ENCODE measurements at places on chromosomes 3 and 15. TPM values are rescaled to one million over a fixed set of nuclear protein-coding genes. Genes with fewer than 3 reads are reported as not detected.

GRCh38 chr15:67178569-67179210 is 75.8 kb downstream of the AAGAB start:
- peak; percentile 24 for DNase-seq

DNA sequence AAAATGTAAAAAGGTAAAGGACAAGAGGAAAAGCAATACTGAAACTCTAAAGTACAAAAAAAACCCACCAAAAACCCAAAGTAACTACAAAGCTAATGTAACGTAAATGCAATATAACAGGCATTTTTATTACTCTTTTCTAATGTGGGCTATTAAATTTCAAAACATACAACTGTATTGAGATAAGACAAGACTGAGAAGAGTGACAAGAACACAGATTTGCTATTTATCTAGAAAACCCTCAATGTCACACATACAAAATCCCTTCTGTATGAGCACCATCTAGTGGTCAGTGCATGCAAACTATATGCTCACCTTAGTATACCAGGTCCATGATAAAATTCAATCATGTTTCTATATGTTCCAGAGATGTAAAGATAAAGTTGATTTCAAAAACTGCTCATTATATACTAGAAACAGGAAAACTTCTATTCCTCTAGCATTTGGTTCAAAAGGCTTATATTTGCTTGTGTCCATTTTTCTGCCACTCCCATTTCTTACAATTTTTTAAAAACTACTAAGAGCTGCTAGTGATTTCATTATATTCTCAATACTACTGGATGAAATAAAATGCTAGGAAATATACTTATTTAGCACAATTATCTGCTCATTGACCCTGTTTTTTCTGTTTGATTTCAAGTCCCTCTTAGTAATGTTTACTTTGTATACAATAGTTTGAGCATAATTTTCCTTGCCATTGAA is 111.4 kb downstream of the DLG1 start:
- no peak for DNase-seq

DNA sequence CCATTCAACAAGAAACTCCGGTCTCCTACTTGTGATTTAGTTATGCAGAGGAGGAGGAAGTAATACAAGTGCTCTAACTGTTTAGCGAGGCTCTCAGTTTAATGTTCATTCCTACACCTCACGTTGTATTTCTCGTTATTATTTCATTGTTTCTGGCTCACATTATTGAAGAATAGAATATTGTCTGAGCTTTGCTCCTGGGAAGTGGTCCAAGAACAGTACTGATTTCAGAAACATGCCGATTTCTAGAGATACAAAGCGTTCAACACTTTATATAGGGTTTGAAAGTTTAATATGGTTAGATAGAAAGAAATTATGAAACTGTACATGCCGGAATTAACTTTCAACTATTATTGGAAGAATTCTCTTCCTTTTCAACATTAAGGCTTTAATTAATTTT is 1145.5 kb downstream of the TBL1XR1 start:
- DNase-seq, result no peak

GRCh38 chr3:14455571-14456317 is 53.3 kb downstream of the SLC6A6 start:
- peak; percentile 71 for DNase-seq

GREM1 gene
- total RNA-seq, result not detected

- DNase-seq, result no peak
These were observed 10.1 kb downstream of the SCN10A start for GRCh38 chr3:38805765-38806386.

- no peak for DNase-seq
These were observed 25.8 kb downstream of the VEPH1 start for GRCh38 chr3:157477441-157477840.

DNA sequence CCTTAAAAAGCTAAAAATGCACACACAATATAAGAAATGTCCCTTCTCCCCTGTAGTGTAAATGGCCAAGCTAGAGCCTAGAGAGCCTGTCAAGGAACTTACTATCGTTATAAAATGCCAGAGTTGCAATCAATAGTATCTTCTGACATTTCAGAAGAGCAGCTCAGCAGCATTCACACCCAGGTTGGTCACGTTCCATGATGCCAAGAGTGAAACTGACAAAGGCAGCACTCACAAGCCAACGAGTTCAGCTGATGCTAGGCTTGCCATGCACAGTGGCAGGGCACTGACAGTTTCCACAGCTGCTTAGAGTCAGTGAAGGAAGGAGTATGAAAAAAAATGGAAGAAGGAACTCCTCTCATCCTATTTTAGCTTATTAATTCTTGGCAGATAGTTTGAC is 331.4 kb upstream of the CCDC54 start:
- no peak for DNase-seq

DNA sequence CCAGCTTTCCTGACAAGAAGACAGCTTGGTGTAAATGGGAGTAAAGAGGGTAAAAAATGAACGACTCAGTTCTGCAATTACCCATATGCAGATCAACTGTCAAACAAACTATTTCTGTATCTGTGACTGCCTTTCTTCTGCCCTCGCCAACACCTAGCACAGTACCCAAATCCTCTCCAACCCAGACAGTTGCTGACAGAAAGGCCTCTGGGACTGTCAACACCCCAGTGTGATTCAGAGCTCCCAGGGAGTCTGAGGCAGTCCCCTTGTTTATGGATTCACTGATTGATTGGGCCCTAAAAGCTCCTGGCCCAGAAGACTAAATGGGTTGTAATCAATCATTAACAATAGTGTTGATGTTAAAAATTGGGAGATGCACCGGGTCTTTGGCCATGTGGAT is 20.2 kb downstream of the IL17RD start:
- DNase-seq, result no peak

DNA sequence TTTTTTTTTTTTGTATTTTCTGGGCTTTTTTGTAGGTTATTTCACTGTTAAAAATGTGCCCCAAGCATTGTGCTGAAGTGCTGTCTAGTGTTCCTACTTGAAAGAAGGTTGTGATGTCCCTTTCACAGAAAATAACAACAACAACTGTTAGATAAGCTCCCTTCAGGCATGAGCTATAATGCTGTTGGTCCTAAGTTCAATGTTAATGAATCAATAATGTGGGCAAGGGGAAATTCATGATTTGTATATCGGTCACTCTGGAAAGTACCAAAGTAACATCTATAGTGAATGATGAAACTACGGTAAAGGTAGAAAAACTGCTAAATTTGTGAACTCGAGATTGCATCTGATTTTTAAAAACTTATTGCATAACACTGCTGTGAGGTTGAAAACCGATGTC is 539.4 kb downstream of the CADM2 start:
- DNase-seq, result no peak

SLC28A1 gene
- 0.10 TPM for total RNA-seq

GRCh38 chr15:33293713-33294334 is 16.9 kb upstream of the RYR3 start:
- no peak for DNase-seq

- no peak for DNase-seq
These were observed 19.2 kb downstream of the CHSY1 start for GRCh38 chr15:101232677-101233076.

THBS1 gene
- 307 TPM for total RNA-seq

DNA sequence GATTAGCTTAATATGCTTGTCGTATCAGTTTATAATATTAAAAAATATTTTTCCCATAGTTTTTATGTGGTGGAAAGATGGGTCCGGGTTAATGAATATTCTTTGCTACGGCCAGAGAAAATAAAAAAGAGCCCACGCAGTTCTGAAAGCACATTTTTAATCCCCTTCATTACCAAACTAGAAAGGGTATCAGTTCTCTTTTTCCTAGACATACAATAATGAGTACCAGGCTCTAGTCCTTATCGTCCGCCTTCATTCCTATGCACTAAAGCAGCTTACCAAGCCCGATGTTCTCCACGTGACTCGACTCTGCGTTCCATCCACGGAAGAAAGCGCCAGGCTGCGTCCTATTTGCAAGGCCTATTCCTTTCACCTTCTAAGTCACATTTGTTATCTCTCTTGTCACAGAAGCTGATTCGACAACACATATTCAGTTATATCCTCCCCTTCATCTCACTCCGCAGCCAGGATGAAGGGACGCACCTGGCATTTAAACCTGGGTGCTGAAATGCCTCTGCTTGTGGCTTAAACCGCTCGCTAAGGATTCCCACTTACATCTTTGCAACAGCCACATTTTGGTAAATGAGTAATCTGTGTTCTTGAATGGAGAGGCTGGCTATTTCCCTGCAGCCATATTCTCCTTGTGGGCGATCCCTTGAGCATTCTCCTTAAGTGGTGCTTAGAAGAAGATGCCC is 257.0 kb downstream of the CD47 start:
- DNase-seq, result no peak

RPL22L1 gene
- 41.7 TPM for total RNA-seq

GRCh38 chr15:58081456-58081855 is 15.9 kb upstream of the ALDH1A2 start:
- DNase-seq, result no peak

- peak; percentile 65 for DNase-seq
These were observed 340 bp downstream of the TMEM44 start for GRCh38 chr3:194632809-194633348.

DNA sequence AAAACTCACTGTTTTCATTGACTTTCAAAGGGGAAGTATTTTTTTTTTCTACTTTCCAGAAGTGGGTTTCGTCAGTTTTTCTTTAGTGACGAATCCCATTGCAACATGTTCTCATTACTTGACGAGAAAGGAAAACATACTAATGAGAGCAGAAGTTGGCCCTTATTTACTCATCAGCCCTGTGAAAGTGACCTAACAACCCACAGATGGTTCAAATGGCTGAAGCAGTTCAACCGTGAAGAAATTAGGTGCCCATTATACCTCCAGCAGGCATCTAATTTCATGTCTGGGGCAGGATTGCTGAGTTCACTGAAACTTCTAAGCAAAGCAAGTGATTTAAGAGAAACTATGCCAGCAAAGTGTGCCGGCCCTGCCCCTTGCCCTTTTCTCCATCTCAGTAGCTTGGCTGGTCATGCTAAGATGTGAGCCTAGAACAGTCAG is 9.0 kb downstream of the AQP9 start:
- DNase-seq, result no peak

DNA sequence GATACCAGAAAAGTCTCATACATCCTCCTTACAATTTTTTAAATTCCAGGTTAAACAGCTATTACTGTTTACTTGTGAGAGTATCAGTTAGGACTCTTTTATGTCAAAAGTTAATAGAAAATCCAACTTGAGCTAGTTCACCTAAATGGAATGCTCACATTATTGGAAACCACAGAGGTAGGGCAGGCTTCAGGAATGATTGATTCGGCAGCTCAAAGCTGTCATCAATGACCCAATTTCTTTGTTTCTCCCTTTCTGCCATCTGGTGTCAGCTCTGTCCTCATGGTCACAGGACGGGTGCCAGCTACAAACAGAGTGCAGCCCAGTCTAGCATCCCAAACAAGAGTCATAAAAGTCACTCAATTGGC is 32.2 kb downstream of the CFAP20DC start:
- no peak for DNase-seq

EPHA3 gene
- total RNA-seq, result 3.3 TPM

P2RY13 gene
- total RNA-seq, result 0.66 TPM

GRCh38 chr3:179526989-179527391 is 35.7 kb upstream of the ACTL6A start:
- no peak for DNase-seq

DNA sequence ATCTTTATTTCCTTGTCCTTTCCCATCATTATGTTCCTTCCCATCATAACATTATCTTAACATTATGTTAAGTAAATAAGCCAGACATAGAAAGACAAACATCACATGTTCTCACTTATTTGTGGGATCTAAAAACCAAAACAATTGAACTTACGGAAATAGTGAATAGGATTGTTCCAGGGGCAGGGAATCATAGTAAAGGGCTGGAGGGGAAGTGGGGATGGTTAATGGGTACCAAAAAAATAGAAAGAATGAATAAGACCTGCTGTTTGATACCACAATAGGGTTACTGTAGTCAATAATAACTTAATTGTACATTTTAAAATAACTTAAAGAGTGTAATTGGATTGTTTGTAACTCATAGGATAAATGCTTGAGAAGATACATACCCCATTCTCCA is 36.7 kb upstream of the MBNL1 start:
- DNase-seq, result no peak

DNA sequence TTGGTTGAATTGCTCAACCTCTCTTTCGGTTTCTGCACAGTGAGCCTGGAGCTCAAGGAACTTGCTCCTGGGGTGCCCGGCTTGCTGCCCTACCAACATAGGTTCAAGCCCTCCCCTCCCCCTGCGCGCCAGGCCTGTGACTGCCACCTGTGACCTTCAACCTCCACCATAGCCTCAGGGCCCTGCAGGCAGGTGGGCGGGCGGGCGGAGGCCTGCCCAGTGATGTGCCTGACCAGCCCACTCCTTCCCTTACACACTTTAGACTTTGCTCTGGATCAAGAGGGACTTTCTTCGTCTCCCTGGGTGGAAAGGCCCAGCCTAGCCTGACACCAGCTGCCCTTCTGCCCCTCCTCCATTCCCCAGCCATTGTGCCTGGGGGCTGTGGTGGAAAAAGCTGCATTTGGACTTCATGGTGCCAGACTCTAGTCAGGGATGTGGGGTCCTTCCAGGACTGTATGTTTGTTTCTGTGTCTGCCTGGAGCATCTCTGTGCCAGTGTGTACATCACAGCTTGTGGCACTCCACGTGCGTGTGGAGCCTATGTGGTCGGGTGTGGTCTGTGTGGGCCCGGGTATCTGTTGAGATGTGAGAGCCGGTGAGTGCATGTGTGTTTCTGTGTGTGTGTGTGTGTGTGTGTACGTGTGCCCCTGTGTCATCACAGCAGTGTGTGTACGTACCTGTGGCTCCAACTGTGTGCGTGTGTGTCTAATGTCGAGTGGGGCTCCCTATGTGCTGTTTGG is 9.5 kb downstream of the PRKCD start:
- DNase-seq, result no peak

- no peak for DNase-seq
These were observed 644.1 kb upstream of the ARRDC4 start for GRCh38 chr15:97316362-97316761.

GRCh38 chr3:28994161-28994905 is 286.5 kb upstream of the RBMS3 start:
- no peak for DNase-seq

DPPA2 gene
- total RNA-seq, result not detected

DNA sequence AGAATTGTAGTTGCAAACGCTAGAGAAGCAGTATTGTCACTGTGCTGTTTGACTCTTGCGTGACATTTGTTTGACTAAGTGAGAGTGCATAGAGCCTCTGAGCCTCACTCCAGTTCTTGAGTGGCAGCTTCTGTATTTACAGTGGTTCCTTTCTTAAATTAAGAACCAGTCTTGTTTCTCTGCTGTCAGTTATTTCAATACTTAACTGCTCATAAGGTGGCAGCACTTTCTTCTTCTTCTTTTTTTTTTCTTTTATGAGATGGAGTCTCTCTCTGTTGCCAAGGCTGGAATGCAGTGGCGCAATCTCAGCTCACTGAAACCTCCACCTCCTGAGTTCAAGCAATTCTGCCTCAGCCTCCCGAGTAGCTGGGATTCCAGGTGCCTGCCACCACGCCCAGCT is 372.1 kb downstream of the LPP start:
- no peak for DNase-seq

Data from ovary (tissue), 10 donors.